ENCODE measurements at places on chromosomes 5 and 9. TPM values are rescaled to one million over a fixed set of nuclear protein-coding genes. Genes with fewer than 3 reads are reported as not detected.

The CORO2A gene
- polyA plus RNA-seq, result 12.9 TPM

The BTNL8 gene
- polyA plus RNA-seq, result not detected

The ADAMTSL1 gene
- polyA plus RNA-seq, result 0.22 TPM

The ANXA2R gene
- polyA plus RNA-seq, result 0.48 TPM

The KCNN2 gene
- polyA plus RNA-seq, result 0.06 TPM

- no peak for DNase-seq
Measured at GRCh38 chr5:88696466-88696865, 186.5 kb downstream of the MEF2C start.

- DNase-seq, result no peak
Measured at GRCh38 chr5:9987101-9987500, 262.6 kb downstream of the ATPSCKMT start.

GRCh38 chr9:79955300-79955699, 383.5 kb downstream of the TLE4 start:
- no peak for DNase-seq

- no peak for DNase-seq
Measured at GRCh38 chr5:51279983-51280706, 103.1 kb upstream of the ISL1 start.
